ENCODE measurements at places on chromosomes 4 and X.

- no peak for DNase-seq
Measured at GRCh38 chr4:158523990-158524535, 2.4 kb downstream of the RXFP1 start.

- DNase-seq = no peak
Measured at GRCh38 chr4:1234309-1234695, 14.6 kb downstream of the CTBP1 start.

- no peak for DNase-seq
Measured at GRCh38 chr4:55080174-55080865, 45.1 kb downstream of the KDR start.

DNA sequence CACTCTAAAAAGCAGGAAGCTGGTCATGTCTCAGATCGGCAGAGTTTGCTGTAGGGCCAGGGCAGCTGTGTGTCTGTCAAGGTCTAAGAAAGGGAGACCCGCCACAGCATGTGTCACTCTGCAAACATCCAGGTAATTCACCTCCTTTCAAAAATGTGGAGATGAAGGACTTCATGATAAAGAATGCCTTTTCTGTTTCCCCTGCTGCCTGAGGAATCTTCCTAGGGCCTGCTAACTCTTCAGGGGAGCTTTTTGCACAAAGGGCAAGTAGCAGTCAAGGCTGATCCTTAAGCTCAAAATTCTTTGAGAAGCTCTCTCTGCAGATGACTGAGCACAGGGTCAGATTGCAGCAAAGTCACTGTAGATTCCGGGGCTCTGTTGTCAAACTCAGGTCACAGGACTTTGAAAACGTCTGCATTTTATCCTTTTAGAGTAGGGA, 21.1 kb downstream of the RASL11B start:
- DNase-seq = no peak

- no peak for DNase-seq
Measured at GRCh38 chr4:42252315-42252714, 99.9 kb upstream of the BEND4 start.

- DNase-seq = peak; percentile 0
Measured at GRCh38 chrX:74931214-74931613, 6.0 kb upstream of the NEXMIF start.

- no peak for DNase-seq
Measured at GRCh38 chrX:11579636-11580600, 85.8 kb downstream of the ARHGAP6 start.

- DNase-seq = no peak
Measured at GRCh38 chrX:20412871-20413486, 146.3 kb upstream of the RPS6KA3 start.

- DNase-seq = no peak
Measured at GRCh38 chr4:143253166-143253565, 68.4 kb downstream of the USP38 start.

DNA sequence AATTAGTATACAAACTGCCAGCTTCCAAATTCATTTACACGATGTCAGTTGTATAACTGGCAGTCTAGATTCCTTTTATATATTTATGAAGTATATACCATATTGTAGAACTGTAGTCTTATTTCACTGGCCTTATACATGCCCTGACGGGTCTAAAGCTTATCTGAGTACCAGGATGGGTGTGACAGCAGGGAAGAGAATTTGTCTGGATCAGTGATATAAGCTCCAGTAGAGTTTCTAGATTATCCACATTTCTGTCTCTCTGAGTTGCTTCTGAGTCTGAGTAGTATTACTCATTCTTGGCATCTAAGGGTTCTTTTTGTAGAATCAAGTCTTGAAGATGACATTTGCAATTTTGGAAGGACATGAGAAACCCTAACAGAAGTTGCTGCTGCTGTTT, 101.3 kb downstream of the RPA4 start:
- DNase-seq = peak; percentile 36

GRCh38 chr4:21753084-21753760, 195.3 kb downstream of the KCNIP4 start:
- DNase-seq = no peak

- DNase-seq = peak; percentile 84
Measured at GRCh38 chrX:24149351-24150050, at the start of gene ZFX. Gene ZFX, plus strand, starts transcription at chrX:24149729. Its CDS starts 23,014 bp downstream, at chrX:24172743.

DNA sequence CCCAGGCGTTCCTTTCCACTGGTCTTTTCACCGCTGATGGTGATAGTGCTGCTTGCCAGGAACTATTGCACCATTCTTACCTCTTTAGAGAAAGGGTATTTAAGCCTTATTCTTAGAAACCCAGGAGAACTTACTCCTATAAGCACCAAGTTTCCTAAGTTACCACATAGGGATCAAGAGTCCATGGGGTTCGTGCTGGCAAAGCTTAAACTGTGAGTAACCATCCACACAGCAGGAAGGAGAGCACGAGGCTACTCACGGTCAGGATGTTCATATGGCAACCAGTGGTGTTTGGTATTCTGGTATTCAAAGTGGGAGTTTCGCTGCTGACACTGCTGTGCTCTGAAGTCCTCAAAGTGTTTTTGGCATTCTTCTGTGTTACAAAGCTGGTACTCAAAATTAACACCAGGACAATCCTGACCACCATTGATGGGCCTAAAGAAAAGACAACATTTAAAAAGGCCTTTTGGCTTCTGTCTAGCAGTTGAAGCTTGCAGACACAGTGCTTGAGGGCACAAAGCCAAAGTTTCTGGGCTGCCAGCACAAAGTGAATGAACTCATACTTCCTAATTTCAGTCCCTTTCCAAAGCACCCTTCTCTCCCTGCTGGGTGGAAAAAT, 256.9 kb downstream of the ADAMTS3 start:
- DNase-seq = no peak

GRCh38 chrX:116827063-116827462, 364.3 kb upstream of the CT83 start:
- no peak for DNase-seq

GRCh38 chr4:12071316-12071715, 642.6 kb upstream of the HS3ST1 start:
- DNase-seq = no peak

GRCh38 chr4:17206829-17207801, 304.8 kb downstream of the QDPR start:
- DNase-seq = no peak

- DNase-seq = no peak
Measured at GRCh38 chr4:158529505-158529904, 7.8 kb downstream of the RXFP1 start.

GRCh38 chrX:40300286-40300890, 202.6 kb upstream of the BCOR start:
- no peak for DNase-seq

All from erythroblast (primary cell).